ENCODE measurements at places on chromosomes 1 and 21.

DNA sequence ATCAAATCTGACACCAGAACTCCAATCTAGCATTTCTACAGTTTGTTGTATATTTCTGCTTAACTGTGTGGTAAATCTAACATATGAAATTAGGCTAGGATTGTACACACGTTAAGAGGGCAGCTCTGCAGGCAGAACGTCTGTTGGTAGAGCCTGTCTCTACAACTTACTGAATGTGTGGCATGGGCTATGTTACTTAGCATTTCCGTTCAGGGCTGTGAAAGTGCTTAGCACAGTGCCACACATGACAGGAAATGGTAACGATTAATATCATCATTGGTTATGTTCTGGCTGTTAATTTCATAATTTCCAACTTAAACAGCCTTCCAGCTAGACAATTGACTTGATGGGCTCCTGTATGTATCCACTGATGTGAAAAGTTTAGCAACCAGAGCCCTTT lies 9.6 kb upstream of the C8B start:
- no peak for DNase-seq

- DNase-seq: no peak
These were observed 30.0 kb upstream of the DMRTA2 start for GRCh38 chr1:50453266-50453665.

DNA sequence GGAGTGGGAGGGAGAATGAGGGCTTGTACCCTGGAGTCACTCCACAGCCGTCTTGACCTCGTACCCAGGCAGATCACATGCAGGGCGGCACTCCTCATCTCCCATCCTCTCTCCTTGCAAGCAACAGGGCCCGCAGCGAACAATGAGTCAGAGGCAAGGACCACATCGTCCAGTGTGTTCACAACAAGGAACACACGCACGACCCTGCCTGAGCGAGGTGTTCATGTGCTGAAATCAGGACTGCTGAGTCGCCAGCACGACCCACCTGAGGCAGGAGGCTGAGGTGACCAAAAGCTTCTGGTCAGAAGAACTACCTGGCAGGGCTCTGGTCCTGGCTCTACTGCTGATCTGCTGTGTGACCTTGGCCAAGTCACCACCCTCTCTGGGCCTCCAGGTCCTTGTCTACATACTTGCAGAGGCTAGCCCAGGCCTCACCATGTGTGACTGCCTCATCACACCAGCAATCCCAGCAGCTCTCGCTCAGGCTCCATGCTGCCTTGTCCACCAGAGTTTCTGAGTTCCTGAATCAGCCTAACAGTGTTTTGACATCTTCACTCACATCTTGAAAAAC lies 78.0 kb downstream of the SSBP3 start:
- DNase-seq: no peak

GRCh38 chr1:43449708-43450069 lies 4.0 kb downstream of the HYI start:
- DNase-seq: no peak

Measured in SW480 (cell line).